Daoy (cell line): ENCODE measurements at places on chromosomes 7 and 10. TPM values are rescaled to one million over a fixed set of nuclear protein-coding genes. Genes with fewer than 3 reads are reported as not detected.

SRRT gene
- total RNA-seq, result 93.0 and 116 TPM in 2 replicates

BLNK gene
- not detected in 2 replicates for total RNA-seq

- no peak for DNase-seq
These were observed 499.6 kb downstream of the MAGI2 start for GRCh38 chr7:78953726-78954363.

- peak; percentile 93 for DNase-seq
These were observed 23.6 kb downstream of the GNA12 start for GRCh38 chr7:2820508-2820934.

DNA sequence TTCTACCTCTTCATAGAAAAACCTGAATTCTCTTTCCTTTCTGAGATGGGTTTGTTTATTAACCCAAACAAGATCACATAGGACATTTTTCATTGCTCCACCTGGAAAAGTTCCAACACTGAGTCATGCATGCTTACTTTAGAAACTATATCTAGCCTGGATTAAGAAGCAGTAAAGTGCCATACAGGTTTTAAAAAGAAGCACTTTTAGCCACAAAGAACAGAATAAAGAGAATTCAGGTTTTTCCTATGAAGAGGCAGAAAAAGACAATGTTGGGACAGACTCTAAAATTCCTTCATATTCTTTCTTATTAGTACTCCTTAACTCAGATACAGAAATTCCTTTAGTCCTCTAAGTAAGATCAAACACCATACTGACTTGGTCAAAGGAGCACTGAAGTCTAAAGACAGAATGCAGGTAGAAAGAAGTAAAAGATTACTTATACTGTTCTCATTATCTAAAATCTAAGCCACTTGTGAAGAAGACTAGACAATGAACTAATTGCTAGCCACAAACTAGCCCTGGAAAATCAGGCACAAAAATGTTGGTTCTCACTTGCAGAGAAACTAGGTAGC, 241.3 kb downstream of the ANK3 start:
- peak; percentile 46 for DNase-seq

CAV1 gene
- total RNA-seq, result 465 and 514 TPM in 2 replicates

SFMBT2 gene
- 4.3 and 4.6 TPM in 2 replicates for total RNA-seq

CNTNAP2 gene
- total RNA-seq, result 6.2 and 6.4 TPM in 2 replicates

DNA sequence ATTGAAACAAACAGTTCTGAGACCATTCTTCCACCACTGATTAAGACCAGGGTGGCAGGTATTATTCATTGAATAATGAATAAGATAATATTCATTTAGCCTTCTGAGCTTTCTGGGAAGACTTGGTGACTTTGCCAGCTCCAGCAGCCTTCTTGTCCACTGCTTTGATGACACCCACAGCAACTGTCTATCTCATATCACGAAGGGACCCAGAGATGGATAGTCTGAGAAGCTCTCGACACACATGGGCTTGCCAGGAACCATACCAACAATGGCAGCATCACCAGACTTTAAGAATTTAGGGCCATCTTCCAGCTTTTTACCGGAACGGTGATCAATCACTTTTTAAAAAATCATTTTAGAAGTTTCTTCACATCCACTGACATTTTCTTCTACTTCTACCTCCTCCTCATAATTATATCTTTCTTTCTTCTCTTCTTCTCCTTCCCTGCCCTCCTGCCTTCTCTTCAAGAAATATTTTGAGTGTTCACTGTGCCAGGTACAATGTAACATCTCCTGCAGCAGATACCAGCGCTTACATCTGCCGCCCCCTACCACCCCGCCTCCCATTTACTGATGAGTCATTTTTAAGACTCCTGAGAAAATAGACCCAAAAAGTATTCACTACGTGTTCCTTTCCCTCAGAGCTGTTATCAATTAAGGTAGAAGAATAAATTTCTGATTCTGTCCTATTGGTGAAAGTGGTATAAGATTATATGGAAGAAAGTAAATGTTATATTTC, 101.7 kb downstream of the VTI1A start:
- DNase-seq, result no peak

GRCh38 chr10:57579926-57580325, 687.8 kb downstream of the IPMK start:
- no peak for DNase-seq

- DNase-seq, result no peak
These were observed 99.1 kb downstream of the BMPR1A start for GRCh38 chr10:86855513-86855912.

DNA sequence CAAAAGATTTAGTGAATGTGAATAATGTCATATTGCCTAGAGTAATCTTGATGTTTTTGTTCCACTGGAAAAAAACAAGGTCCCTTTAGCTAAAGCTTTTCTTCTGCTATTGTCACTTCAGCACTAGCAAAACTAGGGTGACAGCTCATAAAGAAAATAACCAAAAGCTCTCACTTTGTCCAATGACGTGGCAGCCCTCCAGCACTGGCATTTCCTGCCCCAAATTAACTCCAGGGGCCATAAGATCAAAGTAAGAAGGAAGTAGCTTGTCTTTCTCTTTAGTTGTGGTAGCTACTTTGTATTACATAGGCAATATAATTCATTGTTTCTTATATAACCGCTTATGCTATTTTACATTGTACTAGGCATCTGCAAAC, 47.3 kb downstream of the LRRN3 start:
- DNase-seq, result peak; percentile 95

GRCh38 chr10:61612450-61612849, 50.3 kb upstream of the CABCOCO1 start:
- no peak for DNase-seq

CYP2W1 gene
- not detected in 2 replicates for total RNA-seq

DNA sequence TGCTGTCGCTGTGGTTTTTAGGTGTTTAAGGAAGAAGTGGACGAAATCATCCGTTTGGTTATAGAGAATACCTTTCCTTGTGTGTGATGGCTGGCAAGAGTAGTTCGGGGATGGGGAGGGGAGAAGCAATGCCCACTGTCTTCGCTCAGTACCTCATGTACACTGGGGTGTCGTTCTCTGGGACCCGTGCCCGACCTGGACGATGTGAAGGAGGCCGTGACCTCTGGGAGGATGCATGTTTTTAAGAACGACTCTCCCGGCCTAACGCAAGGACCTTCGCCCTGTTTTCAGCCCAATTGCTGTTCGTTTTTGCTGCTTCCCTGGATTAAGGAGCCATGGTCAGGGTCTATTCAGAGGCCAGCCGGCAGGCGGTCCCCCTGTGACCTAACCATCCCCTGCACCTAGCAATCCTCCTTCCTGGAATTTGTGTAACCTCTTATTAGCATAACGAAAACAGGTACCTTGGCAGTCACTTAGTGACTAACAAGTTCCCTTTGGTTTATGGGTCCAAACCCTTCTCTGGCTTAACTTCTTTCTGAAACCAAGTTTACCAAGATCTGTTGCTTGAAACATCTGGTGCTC, 1.3 kb downstream of the NFE2L3 start:
- DNase-seq, result peak; percentile 61

DNA sequence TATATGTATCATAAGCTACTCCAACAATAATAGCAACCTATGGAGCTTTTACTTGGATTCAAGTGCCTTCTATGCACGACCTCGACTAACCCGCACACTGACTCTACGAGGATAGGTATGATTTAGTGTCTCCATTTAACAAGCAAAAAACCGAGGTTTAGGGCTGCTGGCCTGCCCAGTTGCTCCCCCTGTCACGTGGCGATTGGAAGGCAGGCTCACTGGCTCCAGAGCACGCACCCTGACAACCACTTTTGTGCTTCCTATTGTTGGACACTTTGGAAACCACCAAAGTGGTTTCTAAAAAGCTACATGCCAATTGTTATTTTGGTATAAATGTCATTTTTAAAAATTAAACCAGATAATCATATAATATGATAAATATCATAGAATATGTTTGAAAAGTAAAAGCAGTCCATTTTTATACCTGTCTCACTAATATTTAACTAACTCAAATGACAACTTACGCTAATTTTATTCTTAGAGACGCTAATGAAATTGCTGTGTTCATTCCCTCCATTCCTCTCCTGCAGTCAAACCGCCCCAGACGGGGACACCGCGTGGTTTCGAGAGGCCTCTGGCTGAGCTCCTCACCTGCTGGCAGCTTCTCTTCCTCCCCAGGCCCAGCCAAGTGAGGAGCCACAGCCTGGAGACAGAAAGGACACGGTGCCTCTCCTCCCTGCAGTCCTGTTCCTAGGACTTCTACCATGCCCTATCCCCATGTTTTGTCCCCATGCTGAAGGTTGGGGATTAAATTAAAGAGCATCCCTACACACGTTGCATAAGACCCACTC, 22.2 kb upstream of the RHEB start:
- no peak for DNase-seq

SGCE gene
- 21.9 and 31.5 TPM in 2 replicates for total RNA-seq

GRCh38 chr10:85548034-85548433, 818.6 kb downstream of the GRID1 start:
- DNase-seq, result no peak

- no peak for DNase-seq
These were observed 64.8 kb upstream of the AHR start for GRCh38 chr7:17233603-17234002.

DNA sequence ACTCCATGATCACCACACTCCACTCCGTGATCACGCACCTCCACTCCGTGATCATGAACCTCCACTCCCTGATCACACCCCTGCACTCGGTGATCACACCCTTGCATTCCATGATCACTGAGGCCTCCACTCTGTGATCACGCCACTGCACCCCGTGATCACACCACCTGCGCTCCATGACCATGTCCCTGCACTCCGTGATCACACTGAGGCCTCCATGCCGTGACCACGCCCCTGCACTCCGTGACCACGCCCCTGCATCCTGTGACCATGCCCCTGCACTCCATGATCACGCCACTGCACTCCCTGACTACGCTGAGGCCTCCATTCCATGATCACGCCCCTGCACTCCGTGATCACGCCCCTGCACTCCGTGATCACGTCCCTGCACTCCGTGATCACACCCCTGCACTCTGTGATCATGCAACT, 27.1 kb downstream of the STK32C start:
- no peak for DNase-seq

STOX1 gene
- 0.80 and 3.0 TPM in 2 replicates for total RNA-seq

GRCh38 chr7:72035266-72035665, 376.9 kb downstream of the CALN1 start:
- no peak for DNase-seq

DNA sequence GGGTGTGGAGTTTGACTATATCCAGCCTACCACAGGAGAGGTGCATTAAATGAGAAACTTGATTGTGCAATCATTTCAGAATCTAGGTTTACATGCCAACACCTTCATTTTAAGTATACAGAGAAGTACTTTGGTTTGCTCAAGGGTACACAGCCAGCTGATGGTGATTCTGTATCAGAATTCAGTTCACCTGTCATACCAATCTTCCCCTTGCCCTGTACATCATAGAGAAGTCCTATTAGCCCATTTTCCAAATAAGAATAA, 35.0 kb upstream of the PPP1R17 start:
- no peak for DNase-seq

DNA sequence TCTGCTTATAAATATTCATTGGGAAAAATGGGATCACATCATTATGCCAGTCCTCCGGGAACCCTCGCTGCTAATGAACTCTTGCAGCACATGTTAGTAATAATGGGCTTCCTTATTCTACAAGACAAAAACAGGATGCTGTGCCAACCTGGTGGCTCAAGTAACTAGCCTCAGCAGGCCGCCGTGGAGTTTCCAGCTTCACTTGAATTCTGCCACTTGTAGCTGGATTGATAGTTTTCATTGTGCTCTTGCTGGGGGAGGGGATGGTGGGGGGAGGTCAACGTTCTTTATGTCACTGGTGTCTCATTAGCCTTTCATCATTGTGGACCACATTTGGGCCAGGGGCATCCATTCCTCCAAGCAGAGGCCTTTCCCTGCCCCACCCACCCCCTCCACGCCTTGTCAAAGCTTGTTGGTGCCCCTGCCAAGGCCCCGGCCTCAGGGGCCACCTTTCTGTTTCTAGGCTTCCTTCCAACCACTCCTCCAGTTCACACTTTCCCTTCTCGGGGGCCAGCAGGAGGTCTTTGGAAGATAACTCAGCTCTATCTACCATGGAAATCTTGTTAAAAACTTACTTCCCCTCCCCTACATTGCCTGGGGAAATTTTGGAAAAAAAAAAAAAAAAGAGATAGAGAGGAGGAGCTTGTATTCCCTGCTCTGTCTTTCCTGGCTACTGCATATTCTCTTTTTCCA, 153.9 kb downstream of the BMPER start:
- no peak for DNase-seq

DNA sequence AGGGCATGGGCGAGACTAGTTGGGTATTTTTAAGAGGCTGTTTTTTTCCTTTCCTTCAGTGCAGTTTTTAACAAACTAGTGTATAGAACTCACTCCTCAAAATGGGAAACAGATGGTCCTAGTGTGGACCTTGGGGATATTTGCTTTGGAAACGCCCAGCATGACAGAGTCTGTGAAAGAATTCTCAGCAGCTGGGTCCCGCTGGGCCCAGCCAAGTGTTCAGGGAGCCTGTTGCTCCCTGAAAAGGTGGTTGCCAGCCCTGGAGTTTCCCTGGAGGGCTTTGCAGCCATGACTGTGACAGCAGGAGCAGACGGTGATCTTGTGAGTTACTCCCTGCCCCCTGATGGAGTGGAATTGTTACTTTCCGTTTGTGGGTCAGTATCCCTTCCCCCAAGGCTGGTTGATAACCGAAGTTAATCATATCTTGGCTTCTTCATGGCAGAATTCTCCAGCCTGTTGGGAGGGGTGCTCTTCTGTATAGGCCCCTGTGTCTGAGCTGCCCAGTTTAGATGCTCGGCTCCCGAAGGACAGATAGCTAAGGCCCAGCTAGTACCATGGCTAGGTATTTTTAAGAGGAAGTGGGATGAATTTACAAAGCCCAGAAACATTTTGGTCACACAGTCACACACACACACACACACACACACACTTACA, 278.6 kb upstream of the HABP2 start:
- DNase-seq, result peak; percentile 4

- peak; percentile 89 for DNase-seq
These were observed 46.1 kb downstream of the ZCCHC24 start for GRCh38 chr10:79399223-79399831.

DNA sequence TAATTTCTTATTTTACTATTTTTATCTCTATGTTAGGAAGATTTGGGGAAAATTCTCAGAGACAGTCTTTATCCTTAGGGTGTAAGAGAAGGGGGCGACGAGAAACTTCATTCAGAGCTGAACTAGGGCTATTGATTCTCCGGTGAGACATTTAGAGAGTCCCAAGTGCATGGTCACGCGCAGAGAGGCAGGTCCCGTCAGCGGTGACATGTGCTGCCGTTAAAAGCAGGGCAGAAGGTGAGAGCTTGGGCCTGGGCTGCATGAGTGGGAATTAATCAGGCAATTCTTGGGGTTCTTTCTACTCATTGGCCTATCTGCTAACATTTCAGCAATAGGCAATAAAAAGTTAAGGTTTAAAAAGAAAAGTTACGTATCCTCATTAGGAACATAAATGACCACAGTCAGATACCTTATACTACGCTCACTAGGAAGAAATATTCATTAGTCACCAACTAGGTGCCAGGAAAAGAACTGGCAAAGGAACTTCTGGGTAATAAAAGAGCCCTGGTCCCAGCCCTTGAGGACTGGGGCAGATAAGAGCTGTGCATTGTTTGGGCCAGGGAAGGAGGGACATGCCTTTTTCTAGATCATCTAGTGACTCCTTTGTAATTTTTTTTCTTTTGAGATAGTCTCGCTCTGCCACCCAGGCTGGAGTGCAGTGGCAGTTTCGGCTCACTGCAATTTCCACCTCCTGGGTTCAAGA, 21.2 kb downstream of the PRKCQ start:
- no peak for DNase-seq

- no peak for DNase-seq
These were observed 62.8 kb downstream of the RTKN2 start for GRCh38 chr10:62205750-62206399.

ANKRD61 gene
- 0.23 and 0.89 TPM in 2 replicates for total RNA-seq
